Breast epithelium (tissue), 4 donors: ENCODE measurements at places on chromosomes 13 and 19. TPM values are rescaled to one million over a fixed set of nuclear protein-coding genes. Genes with fewer than 3 reads are reported as not detected.

MEF2B gene
- 0.59 TPM for total RNA-seq

DPRX gene
- not detected for total RNA-seq

B3GNT8 gene
- total RNA-seq = 3.0 TPM

SBSN gene
- total RNA-seq = not detected

DNA sequence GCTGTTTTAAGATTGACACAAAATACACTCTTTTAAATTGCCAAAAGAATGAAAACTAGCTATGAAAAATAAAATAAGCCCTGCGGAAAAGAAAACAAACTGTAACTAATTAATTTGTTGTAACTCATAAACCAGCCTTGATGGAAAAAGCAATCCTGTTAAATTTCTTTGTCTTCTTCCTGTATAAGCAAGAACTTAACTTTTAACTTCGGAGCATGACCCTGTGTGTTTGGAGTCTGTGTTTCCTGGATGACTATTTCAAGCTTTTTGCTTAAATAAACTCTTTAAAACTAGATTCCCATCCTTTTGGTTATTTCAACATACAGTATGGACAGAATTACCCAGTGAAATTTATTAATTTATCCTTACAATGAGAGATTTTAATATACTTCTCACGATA, 122.6 kb downstream of the TNFRSF19 start:
- H3K4me3 ChIP-seq = no peak overlapping the region
- no peak overlapping the region for H3K27ac ChIP-seq
- no peaks in the 10 kb centered on the region for H3K36me3 ChIP-seq
- no peak for DNase-seq
- no peaks in the 10 kb centered on the region for H3K27me3 ChIP-seq

DNA sequence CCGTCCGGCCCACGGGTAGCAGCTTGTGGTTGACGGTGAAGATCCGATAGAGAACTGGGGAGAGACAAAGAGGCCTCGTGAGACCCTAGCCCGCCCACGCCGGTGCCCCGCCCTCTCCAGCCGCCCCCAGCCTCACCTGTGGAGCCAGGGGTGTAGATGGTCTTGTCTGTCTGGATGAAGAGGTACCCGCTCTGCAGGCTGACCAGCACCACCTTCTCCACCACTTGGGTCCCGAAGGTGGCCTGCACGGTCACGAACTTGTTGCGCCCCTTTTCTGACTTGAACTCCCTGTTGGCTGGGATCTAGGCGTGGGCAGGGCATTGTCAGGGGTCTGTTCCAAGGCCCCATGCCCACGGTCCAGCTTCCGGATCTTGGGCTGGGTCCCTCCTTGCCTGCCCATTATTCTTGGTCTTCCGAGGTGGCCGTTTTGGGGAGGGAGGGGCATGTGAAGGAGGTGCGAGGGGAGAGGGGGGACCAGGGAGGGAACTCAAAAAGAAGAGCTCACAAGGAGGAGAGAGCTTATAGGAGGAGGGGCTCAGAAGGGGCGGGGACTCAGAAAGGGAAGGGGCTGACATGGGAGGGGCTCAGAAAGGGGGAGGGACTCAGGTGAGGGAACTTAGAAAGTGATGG, 2.2 kb downstream of the C3 start:
- no peaks in the 10 kb centered on the region for H3K36me3 ChIP-seq
- DNase-seq = no peak
- no peaks in the 10 kb centered on the region for H3K27me3 ChIP-seq
- no peaks in the 10 kb centered on the region for H3K4me1 ChIP-seq
- peak overlapping the region; percentile 51 for H3K4me3 ChIP-seq

- no peaks in the 10 kb centered on the region for H3K36me3 ChIP-seq
- H3K27me3 ChIP-seq = peaks cover 3% of the 10 kb centered on the region
- H3K27ac ChIP-seq = no peak overlapping the region
- no peak overlapping the region for H3K4me3 ChIP-seq
- H3K4me1 ChIP-seq = no peaks in the 10 kb centered on the region
Observed at GRCh38 chr19:53898636-53899341, 10.3 kb upstream of the CACNG7 start.

GRCh38 chr13:30943881-30944280, 11.4 kb downstream of the TEX26 start:
- H3K4me3 ChIP-seq = no peak overlapping the region
- no peaks in the 10 kb centered on the region for H3K4me1 ChIP-seq
- H3K36me3 ChIP-seq = no peaks in the 10 kb centered on the region
- DNase-seq = no peak

- H3K4me1 ChIP-seq = peaks cover 10% of the 10 kb centered on the region
- H3K4me3 ChIP-seq = no peak overlapping the region
- no peaks in the 10 kb centered on the region for H3K27me3 ChIP-seq
- H3K27ac ChIP-seq = peak overlapping the region; percentile 87
- peaks cover 8% of the 10 kb centered on the region for H3K36me3 ChIP-seq
Observed at GRCh38 chr19:45069056-45069455, 7.2 kb downstream of the ZNF296 start.

DNA sequence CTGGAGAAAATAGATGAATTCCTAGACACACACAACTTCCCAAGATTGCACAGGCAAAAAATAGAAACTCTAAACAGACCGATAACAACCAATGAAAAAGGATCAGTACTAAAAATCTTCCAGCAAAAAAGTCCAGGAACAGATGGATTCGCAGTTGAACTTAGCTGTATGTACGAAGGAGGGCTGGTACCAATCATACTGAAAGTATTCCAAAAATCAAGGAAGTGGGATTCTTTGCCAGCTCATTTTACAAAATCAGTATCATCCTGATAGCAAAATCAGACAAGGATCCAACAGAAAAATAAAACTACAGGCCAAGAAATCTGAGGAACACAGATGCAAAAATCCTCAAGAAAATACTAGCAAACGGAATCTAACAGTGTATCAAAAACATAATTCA, 6.5 kb upstream of the LILRB2 start:
- no peak for DNase-seq
- peaks cover 18% of the 10 kb centered on the region for H3K27me3 ChIP-seq
- no peak overlapping the region for H3K4me3 ChIP-seq
- H3K27ac ChIP-seq = no peak overlapping the region
- H3K36me3 ChIP-seq = no peaks in the 10 kb centered on the region
